Activated CD4-positive, alpha-beta T cell treated with anti-CD3 and anti-CD28 coated beads for 48 hours (primary cell): ENCODE measurements at places on chromosomes 1 and 21.

GRCh38 chr1:76086597-76086996 lies 12.1 kb downstream of the ST6GALNAC3 start:
- DNase-seq = no peak

- no peak for DNase-seq
These were observed 36.8 kb downstream of the FMO3 start for GRCh38 chr1:171127501-171127900.

DNA sequence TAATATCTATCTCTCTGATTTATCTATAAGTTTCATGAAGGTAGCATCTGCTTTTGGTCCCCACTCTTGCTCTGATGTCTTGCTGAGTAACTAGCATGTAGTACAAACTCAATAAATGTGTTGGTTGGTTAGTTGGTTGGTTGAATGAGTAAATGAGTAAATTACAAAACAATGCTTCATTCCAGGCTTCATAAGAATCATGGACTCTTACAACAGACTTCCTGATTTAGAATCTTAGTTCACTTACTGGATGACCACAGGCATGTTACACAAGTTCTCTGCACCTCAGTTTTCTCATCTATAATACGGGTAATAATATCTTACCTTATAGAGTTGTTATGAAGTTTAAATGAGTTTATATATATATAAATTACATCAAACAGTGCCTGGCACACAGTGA lies 98.6 kb downstream of the ZNF281 start:
- no peak for DNase-seq

DNA sequence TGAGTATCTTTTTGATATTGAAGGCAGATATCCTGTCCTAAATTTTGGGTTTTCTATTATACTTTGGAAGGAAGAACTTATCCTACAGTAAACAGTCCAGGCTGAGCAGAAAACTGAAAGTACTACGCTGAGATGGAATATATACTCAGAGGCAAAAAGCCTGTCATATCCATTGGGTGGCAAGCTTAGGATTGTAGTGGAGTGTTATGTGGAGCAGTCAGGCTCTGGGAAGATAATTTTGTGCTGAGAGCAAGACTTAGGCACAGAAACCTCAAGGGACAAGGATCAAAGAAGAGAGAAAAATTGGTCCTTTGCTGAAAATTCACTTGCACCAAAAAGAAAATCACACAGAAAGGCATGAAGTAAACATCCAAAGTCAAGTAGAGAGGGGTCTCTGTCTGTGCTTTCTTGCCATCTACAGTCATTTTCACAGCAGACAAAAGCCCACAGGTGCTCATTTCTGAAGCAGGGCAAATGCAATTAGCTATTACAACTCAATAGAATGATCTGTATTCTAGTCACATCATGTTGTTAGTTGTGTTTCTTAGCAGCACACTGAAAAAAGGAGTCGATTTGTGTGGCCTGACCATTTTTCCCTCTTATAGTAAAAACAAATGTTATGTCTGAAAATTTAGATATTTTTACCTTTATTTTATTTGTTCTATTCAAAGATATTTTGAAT lies 38.5 kb downstream of the CRB1 start:
- no peak for DNase-seq

GRCh38 chr1:204150702-204151551 lies 917 bp downstream of the ETNK2 start:
- peak; percentile 24 for DNase-seq
